ENCODE measurements at places on chromosomes 7 and 10.

- DNase-seq, result no peak
Measured at GRCh38 chr10:131891196-131891928, 9.4 kb upstream of the PPP2R2D start.

- DNase-seq, result no peak
Measured at GRCh38 chr7:55878691-55879090, 8.6 kb upstream of the ZNF713 start.

DNA sequence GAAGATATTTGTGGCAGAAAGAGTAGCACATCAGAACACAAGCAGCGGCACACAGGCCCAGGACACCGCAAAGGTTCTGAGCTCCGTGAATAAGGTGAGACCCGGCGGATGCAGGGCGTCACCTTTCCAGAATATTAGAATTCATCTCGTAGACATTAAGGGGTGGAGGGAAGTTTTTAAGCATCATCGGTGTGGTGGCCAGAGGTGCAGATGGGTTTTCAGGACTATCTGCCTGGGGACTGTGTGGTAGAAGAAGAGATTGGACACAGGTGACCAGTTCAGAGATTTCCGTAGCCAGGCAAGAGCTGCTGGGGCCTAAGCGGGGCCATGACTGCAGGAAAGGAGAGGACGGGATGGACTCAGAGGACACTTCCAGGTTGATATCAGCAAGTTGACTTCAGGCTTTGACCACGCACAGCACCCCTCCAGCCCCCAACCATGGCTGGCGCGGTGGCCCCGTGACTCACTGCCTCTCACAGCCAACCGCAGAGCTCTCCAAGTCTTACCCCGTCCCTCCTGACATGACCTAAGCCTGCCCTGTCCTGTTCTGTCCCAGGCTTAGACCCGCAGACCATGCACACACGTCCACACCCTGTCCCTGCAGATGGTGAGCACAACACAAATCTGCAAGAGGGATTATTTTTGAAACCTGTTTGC lies 97.2 kb downstream of the OAT start:
- DNase-seq, result no peak

GRCh38 chr10:11212288-11213085 lies 194.8 kb downstream of the CELF2 start:
- no peak for DNase-seq

GRCh38 chr10:120477021-120477742 lies 20.2 kb downstream of the PLPP4 start:
- no peak for DNase-seq

- DNase-seq, result no peak
Measured at GRCh38 chr7:33195264-33195663, 65.9 kb downstream of the BBS9 start.

GRCh38 chr7:12524794-12525386 lies 45.6 kb upstream of the SCIN start:
- peak; percentile 10 for DNase-seq

GRCh38 chr7:10646194-10646593 lies 327.5 kb upstream of the PHF14 start:
- no peak for DNase-seq
